ENCODE measurements at places on chromosomes 2 and 18.

- no peak for DNase-seq
Measured at GRCh38 chr2:152186262-152186661, 10.7 kb upstream of the STAM2 start.

- no peak for DNase-seq
Measured at GRCh38 chr18:50848991-50849390, 29.2 kb upstream of the MRO start.

DNA sequence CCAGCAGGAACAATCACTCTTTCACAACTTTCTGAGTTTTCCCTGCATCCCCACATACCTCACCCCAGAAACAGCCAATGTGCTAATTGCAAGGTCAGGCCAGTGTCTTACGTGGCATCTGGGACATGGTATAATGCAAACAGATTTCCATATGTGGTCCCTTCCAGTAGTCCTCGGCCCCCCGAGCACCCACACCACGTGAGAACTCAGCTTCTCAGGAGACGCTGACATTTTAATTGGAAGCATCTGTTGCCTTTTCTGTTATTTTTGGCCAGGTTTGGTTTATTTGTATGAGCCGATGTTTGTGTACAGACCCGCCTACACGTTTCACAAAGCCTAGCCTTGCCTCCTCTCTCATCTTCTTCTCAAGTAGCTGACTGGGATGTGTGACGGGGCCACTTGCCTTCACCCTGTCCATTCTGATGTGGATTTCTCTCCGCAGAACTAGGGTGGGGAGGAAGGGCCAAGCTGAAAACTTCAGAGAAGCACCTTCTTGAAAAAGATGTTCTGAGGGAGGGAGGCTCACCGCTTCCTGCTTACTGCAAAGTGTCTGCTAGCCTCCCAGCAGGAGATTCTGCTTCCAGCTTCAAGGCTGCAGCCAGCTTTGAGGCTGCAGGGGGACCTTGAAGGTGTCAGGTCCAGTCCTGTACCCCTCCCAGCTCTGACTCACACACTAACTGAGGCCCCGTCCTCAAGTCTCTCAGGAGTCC is 109.6 kb upstream of the SLC14A2 start:
- DNase-seq: no peak

DNA sequence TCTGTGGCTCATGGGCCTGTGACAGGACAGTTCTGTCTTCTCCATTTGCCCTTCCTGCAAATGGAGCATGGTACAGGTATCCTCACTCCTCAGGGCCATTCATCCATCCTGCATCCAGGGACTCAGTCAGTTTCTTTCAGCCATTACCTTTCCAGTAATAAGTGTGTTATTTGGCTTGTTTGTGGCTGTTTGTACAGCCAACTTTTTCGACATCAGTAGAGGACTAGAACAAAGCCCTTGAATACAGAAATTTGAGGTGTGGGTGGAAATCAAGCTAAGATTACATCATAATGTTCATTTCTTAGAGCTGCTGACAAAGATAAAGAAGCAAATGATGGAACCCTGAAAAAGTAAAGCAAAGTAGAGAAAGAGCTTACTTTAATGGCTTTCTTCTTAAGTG is 290.4 kb downstream of the PTPRM start:
- no peak for DNase-seq

- DNase-seq: no peak
Measured at GRCh38 chr2:224009605-224010315, 29.3 kb downstream of the SERPINE2 start.

- no peak for DNase-seq
Measured at GRCh38 chr2:119590873-119591272, 46.6 kb downstream of the CFAP221 start.

GRCh38 chr2:2663401-2664036 is 332.4 kb upstream of the MYT1L start:
- DNase-seq: no peak

GRCh38 chr2:854460-854859 is 96.2 kb upstream of the SNTG2 start:
- DNase-seq: peak; percentile 60

DNA sequence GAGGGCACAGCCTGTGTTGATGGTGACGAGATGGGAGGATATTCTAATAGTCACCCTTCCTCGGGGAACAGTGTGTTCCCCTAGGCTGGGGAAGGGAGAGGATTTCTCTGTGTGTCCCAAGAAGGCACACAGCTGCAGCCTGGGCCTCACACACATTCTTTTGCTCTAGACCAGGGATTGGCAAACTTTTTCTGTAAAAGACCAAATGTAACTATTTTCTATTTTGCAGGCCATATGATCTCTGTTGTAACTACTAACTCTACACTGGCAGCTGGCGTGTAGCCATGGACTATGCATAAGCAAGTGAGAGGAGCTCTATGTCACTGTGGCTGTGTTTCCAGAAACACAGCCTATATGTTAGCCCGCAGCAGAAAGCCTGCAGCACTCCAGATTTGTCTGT is 65.8 kb downstream of the ARHGAP28 start:
- no peak for DNase-seq

DNA sequence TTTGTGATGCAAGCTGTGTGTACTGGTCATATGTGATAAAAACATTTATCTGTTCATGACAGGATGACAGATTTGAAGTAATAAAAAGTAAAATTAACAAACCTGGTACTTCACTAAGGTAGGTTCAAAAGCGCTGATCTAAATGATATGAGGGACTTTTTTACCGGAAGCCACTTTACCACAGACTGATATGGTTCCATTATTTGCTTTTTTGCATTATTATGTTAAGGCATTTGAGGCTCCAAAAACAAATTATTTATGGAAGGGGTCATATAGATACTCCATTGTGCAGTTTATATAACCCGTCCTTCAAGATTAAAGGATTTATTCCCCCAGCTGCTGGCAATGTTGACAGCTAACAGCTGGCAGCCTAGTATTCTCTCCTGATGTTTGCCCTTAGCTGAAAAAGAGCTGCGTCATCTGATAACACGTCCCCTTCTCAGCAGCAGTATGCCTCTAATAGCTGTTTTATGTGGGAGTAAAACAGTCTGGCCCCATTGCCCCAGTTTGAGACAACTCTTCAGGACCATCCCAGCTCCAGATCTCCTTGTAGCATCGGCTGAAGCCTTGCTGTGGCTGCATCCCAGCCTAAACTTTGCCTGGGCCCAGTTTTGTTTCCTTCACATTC is 84.8 kb upstream of the XIRP2 start:
- no peak for DNase-seq

DNA sequence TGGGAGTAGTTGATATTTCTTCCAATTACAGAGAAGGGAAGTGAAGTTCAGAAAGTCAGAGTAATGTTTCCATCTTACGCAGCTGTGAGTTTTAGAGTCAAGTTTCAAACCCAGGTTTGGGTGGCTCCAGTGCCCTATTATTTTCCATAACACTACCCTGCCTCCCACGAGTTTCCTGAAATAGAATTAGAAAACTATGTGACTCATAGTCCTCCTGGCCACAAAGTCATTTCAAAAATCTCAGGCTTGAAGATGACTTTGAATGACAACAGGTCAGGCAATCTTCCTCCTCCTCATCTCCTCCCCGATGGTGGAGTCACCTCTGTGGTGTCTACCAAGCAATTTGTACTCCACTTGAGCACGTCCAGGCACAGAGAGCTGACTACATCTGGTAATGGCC is 212.3 kb upstream of the TRIB2 start:
- peak; percentile 58 for DNase-seq

GRCh38 chr2:14700753-14701152 is 68.2 kb downstream of the LRATD1 start:
- no peak for DNase-seq

- DNase-seq: no peak
Measured at GRCh38 chr2:119119076-119119785, 39.3 kb downstream of the C1QL2 start.

DNA sequence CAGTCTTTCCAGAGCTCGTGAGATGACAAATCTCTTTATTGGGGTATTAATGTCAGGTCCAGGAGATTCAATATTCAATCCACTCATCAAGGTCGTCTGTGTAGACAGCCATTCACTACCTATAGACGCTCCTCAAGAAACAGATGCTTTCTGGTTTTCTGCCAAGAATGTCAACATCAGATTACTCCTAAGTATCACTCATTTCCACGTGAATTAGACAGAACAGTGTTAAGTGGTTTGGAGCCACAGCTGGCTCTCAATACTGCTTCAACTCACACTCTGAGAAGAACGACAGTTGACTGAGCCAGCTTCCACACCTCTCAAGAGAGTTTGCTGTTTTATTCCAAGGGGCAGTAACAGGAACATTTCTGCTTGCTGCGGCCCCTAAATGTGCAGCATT is 113.5 kb upstream of the NEDD4L start:
- no peak for DNase-seq

- DNase-seq: no peak
Measured at GRCh38 chr2:175807031-175807873, 194.8 kb downstream of the LNPK start.

DNA sequence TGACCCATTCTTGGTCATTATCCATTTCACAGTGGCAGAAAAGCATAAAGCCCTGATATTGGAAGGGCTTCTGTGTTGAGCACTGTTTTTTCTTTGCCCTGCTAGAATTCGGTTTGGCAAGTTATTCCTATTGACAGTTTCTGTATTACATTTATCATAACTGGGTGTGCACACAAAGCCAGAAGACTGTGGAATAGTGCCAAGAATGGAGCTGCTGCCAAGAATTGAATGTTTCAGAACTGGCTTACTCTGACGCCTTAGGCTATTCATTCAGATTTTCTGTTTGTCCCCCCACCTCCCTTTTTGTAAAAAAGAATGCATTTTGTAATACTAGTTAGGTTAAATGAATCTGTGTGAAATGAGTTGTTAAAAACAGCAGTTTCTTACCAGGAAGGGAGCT is 12.7 kb downstream of the KDM3A start:
- DNase-seq: no peak

GRCh38 chr18:54608028-54608642 is 17.1 kb downstream of the DYNAP start:
- DNase-seq: no peak

GRCh38 chr18:48751727-48752468 is 198.9 kb downstream of the SMAD7 start:
- DNase-seq: no peak

All from stimulated activated CD4-positive, alpha-beta T cell treated with anti-CD3 and anti-CD28 coated beads, Interleukin-2, amount 100 ng/mL, for 24 hours (primary cell).